Cortex of kidney (tissue), 1 donor: ENCODE measurements at places on chromosomes 2 and 18.

DNA sequence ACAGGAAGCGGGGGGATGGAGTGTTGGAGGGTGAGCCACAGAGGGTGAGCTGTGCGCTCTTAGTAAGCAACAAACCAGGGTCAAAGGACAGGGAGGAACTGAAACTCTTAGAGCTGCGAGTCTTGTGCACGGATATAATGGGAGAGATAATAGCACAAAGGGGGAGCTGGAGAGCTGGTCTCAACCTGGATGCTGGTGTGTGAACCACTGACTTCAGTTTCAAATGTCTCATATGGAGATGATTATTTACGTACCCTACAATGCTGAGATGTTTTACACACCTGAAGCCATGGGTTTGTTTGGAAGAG lies 35.9 kb downstream of the PTGR3 start:
- no peak for DNase-seq

DNA sequence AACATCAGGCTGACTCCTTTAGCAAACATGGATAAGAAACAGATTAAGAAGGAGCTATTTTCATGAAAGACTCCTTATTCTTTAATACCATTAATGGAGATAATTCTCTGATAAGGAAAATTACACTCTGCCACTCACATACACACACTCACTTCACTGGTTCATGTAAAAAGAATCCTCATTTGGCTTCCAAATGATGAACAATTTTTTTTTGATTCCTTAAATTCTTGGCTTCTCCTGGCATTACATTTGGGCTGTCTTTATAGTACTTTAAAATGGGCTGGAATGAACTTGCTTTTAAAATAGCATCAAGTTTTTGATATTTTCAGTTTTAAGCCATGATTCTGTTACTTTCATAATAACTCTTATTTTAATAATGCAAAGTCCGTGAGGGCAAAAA lies 328.6 kb downstream of the SLC8A1 start:
- no peak for DNase-seq

DNA sequence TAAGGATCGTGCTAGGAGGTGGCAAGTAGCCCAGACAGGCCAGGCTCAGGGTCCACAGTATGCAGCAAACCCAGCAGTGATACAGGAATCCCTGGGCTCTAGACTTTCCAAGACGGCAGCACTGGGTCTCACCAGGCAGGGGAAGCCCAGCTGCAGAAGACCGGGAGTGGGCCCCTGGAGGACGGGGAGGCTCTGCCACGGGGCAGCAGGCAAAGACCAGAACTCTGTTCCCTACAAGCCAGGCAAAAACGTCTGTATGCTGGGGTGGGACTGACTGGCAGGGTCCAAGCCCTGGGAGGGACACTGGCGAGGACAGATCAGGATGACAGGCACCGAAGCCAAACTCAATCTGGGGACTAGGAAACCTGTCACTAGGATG lies 98.9 kb upstream of the SEC11C start:
- no peak for DNase-seq

GRCh38 chr2:109258905-109259540 lies 130.0 kb downstream of the SH3RF3 start:
- DNase-seq = no peak

DNA sequence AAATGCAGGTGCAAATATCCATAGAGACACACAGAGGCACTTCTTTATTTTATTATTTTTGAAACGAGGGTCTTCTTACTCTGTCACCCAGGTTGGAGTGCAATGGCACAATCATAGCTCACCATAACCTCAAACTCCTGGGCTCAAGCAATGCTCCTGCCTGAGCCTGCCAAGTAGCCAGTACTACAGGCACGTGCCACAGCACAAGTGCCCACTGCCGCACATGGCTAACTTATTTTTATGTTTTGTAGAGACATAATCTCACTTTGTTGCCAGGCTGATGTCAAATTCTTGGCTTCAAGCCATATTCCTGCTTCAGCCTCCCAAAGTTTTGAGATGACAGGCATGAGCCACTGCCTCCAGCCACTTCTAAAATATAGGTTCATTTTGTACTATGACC lies 537.6 kb downstream of the THSD7B start:
- DNase-seq = no peak

GRCh38 chr18:13436576-13436975 lies 218.0 kb downstream of the LDLRAD4 start:
- DNase-seq = no peak

DNA sequence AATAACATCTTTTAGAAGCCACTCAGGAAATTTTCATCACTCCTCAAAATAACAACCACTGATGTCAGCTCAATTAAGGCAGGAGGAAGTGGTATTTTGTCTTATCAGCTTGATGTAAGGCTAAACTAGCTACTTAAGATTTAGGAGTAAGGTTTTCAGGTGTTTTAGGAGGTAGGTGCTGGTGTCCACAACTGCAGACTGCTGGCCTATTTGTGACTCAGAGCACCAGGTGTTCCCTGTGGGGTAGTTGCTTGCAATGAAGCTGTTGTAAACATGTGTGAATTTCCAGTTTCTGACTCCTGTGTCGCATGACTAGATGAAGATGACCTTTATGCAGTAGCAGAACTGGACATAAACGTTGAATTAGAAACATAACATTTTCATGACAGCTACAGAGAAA lies 164.2 kb downstream of the THSD7B start:
- no peak for DNase-seq

DNA sequence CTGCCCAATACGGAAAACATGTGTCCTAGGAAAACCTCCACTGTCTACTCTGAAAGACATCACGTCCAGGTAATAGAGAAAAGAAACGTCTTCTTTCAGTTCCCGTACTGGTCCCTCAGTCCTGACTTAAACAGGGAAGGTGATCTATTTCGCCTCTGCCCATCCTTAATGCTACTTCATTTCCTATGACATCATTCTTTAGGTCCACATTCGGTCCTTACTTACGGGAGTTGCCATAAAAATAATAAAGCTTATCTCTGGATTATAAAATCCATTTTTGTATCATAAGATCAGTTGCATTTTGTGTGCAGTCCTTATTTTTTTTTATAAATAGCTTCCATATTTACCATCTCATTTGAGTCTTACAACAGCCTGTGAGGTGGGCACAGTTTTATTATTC lies 3.7 kb downstream of the TGFA start:
- DNase-seq = no peak

- DNase-seq = no peak
Observed at GRCh38 chr2:203849010-203849409, 18.6 kb upstream of the CTLA4 start.

DNA sequence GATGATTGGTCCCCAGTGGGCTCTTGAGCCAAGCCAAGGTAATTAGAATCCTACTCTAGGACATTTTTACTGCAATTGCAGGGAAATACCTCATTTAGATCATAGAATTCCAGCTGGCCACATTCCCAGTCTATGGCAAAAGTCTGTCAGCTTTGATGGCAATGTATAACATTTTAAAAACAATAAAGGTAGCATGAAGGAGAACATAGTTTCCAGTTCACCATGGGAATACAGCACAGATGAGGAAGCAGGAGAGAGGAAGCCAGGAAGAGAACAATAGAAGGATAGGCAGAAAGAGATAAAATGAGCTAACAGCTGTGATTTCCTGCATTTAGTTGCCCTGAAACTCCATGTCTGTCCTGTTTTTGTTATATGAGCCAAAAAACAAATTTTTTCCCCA lies 897.3 kb upstream of the DDX18 start:
- no peak for DNase-seq
